ENCODE measurements at places on chromosomes 1 and 21.

DNA sequence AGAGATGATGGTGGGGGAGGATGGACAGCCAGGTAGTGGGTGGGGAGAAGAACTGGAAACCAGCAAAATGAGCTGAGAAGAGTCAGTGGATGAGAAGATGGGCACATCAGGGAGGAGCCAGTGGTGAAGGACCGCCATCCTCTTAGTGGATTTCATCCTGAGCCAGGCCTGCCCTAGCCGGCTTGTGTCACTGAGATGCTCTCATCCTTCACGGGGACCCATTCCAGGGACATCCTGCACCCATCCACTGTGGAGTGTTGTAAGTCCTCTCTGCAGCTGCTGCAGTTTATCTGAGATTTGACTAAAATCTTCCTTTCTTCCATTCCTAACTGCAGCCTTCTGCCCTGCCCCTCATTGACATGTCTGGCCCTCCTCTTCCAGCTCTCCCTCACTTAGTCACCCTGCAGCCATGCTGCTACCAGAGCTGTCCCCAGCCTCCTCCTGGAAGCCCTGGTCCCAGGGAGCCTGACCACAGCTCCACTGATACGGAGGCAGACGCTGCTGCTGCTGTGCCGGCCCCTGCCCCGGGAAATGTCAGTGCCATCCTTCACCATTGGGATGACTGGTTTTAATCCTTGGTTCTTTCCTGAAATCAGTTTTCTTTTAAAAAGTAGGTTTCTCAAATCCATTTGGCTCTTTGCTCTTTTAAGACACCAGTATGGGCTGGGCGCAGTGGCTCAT lies 33.2 kb downstream of the STUM start:
- DNase-seq: no peak

DNA sequence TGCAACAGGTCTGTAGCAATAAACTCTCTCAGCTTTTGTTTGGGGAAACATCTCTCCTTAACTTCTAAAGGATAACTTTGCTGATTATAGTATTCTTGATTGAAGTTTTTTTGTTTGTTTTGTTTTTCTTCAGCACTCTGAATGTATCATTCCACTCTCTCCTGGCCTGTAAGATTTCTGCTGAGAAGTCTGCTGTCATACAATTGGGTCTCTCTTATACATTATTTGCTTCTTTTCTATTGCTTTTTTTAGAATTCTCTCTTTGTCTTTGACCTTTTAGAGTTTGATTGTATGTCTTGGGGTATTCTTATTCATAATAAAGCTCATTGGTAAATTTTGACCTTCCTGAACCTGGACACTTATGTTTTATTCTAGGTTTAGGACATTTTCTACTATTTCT lies 386.3 kb downstream of the MRPL39 start:
- no peak for DNase-seq

DNA sequence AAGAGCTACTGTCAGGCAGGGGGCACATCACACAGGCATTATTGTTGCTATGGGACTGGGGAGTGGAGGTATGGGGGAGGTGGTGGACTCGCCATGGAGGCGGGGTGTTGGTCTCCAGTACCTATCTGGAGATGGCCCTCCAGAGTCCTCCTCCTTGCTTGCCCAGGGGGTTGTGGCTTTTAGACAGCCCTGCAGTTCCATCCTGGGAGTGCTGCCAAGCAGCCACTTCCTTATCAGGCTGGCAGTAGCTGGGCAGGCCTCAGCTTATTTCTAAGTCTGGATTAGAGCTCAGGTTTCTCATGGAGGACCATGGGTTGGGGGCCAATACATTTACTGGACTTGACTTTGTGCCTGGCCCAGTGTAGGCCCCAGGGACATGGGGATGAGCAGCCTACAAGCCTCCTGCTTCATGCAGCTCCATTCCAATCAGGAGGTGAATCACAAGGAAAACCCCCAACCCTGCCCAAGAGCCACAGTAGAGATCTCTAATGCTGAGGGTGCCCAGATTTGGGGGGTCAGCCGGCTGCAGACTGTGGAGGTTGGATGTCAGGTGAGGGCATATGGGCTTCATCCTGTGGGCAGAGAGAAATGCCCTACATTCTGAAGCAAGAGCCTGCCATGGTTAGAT lies 210.7 kb upstream of the EDN2 start:
- no peak for DNase-seq

GRCh38 chr1:198253668-198254067 lies 96.9 kb downstream of the NEK7 start:
- DNase-seq: no peak

DNA sequence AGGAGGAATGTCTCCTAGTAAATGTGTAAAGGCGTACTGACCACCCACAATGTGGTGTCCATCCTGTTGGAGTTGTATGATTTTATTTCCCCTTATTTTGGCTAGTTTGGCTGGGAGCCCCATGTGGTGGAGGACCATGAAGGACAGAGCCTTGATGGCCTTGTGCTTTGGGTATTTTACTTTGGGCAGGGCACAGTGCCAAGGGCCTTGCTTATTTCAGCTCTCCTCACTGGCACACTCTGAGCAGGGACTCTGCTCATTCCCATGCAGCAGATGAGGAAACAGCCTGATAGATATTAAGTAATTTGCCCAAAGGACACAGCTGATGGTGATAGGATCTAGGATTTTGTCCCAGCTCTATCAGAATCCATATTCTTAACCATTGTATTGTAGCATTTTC lies 50.2 kb downstream of the SMYD2 start:
- DNase-seq: no peak

GRCh38 chr1:224544346-224545110 lies 71.6 kb upstream of the CNIH3 start:
- no peak for DNase-seq

DNA sequence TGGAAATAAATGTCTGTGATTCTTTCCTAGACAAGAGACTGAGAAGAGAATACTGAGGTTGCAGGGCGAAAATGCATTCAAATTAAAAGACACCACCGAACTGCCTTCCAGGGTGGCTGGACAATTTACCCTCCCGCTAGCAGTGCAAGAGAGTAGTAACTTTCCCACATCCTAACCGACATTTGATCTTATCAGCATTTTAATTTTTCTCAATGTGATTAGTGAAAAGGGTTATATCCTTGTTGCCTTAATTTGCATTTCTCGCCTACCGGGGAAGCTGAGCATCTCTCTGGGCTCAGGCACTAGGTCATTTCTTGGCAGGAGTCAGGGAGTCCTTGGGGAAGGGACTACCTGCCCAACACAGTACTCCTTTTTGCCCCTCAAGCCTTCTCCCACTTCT lies 2.8 kb downstream of the TNFRSF8 start:
- DNase-seq: no peak

DNA sequence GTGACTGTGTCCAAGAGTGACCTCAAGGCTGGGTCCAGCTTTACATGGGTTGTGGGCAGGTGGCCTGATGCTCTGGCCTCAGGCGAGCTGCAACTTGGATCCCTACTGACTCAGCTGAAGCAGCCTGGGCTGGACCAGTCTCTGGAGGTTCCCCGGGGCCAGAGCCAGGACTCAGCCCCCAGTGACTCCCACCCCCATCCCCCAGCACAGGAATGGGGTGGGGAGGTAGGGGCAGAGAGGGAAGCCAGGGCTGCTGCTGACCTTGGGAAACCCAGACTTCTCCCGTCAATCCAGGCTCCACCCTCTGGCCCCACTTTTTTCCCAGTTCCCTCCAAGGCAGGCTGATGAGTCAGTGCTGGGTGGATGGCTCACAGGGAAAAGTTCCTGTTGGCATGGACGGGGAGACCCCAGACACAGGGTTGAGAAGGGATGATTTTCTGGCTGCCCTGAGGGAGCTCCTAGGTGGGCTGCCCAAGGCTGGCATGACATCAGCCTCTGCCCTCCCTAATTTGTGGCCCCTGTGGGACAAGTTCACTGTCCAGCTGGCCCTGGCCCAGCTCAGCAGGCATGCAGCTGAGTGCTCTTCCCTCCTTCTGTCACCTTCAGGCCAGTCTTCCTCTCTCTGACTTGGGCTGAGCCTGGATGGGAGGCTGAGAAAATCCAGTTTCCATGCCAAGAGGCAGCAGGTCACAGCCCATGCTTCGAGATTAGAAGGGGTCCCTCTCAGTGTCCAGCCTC lies 2.2 kb downstream of the ZC3H12A start:
- no peak for DNase-seq

DNA sequence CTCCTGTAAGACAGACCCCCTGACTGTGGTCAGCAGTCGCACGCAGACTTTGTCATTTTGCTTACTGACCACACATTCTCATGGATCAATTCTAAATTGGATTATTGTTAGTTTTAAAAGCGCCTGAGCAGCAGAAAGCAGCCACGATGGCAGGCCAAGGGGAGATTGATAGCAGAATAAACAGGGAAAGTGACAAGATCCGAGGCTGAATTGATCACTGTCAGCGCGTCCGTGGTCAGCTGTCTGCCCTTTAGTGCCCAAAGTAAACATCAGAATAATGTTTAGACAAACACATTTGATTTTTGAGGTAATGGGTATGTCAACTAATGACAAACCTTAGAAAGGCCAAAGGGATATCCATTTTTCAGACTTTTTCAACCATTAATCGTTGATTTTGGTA lies 426.8 kb downstream of the SETD4 start:
- DNase-seq: no peak

DNA sequence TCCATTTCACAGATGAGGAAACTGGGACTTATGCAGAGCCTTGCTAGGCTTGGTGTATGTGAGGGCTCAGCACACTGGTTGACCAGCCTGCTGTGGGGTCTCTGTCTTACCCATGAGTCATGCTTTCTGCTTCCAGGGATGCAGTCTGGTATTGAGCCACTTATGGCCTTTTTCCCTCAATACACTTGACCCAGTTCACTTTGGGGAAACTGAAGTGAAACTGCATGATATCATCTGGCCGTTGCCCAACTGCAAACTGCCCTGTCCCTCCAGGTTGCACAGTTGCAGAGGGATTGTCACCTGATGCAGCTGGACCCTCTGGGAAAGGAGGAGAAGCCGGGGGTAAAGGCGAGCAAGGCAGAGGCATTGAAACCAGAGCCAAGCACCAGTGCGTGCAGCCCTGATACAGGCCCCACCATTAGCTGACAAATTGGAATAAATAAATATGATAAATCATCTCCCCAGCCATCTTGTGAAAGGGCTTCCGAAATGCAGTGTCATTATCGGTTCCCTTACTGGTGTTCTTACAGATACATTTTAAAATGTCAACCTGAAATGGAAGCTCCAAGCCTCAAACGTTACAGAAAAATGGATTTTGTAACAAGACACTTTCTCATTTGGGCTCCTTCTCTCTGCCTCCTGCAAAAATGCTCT lies 39.3 kb upstream of the DUSP10 start:
- no peak for DNase-seq

GRCh38 chr1:196409586-196409985 lies 198.7 kb downstream of the KCNT2 start:
- no peak for DNase-seq

DNA sequence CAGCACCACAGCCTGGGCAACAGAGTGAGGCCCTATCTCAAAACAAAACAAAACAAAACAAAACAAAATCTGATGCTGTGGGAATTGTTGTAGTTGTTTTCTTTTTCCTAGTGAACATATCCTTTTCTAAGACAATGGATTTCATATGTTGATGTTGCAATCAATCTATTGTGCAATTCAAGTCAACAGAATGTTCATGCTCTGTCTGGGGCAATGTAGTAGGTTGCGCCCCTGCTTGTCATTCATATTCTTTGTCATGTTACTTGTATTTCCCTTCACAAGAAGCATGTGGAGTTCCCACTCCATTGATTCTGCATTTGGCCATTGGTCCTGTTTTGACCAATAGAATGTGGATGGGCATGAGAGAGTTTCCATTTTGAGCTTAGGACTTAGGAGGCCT lies 223.9 kb downstream of the DUSP10 start:
- no peak for DNase-seq

GRCh38 chr1:23588749-23589548 lies 29.6 kb upstream of the ID3 start:
- DNase-seq: no peak

DNA sequence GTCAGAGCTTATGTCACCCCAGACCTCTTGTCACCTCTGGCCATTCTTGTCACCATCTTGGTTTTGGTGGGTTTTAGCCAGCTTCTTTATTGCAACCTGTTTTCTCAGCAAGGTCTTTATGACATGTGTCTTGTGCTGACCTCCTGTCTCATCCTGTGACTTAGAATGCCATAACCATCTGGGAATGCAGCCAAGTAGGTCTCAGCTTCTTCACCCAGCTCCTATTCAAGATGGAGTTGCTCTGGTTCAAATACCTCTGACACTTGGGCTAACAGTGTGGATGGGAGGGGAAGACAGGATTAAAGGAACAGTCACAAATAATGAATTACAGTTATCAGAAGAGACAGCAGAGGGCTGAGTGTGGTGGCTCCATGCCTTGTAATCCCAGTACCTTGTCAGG lies 30.5 kb upstream of the PIK3CD start:
- no peak for DNase-seq

DNA sequence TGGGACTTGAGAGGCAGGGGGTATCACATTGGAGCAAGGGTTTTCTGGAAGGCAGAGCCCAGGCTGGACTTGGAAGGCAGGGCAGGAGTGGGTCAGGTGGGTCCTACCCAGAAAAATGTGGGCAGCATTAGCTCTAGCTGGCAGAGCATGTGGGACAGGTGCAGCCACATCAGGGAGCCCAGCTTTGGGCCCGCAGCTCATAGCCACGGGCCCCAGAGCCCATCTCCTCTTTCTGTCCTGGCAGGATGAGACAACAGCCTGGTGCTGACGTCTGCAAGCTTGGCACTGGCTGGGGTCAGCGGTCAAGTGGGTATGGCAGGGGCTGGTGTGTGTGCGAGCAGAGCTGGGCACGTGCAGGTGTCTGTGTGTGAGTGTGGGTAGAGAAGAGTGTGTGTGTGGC lies 154.7 kb downstream of the GRIK3 start:
- no peak for DNase-seq

GRCh38 chr1:187985145-187985896 lies 1156.6 kb downstream of the PLA2G4A start:
- DNase-seq: no peak

GRCh38 chr1:176285996-176286395 lies 78.9 kb upstream of the COP1 start:
- DNase-seq: no peak

DNA sequence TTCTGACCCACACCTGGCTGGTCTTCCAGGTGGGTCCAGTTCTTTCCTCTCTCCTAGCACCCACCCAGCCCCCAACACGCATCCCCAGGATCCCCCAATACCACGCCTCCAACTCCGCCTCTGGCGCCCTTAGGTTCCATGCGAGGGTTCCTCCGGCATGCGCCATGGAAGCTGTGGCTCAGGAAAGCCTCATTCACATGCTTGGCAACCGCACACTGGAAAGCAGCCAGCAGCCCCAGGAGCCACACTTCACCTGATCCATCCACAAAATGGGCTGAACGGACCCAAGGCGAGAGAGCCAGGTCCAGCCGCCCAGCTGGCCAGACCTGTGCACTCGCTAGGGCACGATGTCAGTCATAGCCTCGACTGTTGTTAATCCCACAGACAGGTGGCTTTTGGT lies 161.2 kb downstream of the PSMG1 start:
- DNase-seq: no peak

- DNase-seq: no peak
Observed at GRCh38 chr1:12417389-12417788, 187.6 kb downstream of the VPS13D start.

Measured in left renal cortex interstitium (tissue), 4 donors.